Airway epithelial cell (primary cell): ENCODE measurements at places on chromosomes 11 and 22. TPM values are rescaled to one million over a fixed set of nuclear protein-coding genes. Genes with fewer than 3 reads are reported as not detected.

The FAM181B gene
- total RNA-seq = 1.1 TPM in 2 replicates

The OR52I2 gene
- total RNA-seq = not detected in 2 replicates

The CHRM1 gene
- total RNA-seq = not detected in 2 replicates

The NEFH gene
- 3.6 and 3.7 TPM in 2 replicates for total RNA-seq

The CASP5 gene
- total RNA-seq = not detected in 2 replicates

The POLD3 gene
- total RNA-seq = 8.5 and 9.5 TPM in 2 replicates
